Gastrocnemius medialis (tissue), 4 donors: ENCODE measurements at places on chromosomes 12 and 14. TPM values are rescaled to one million over a fixed set of nuclear protein-coding genes. Genes with fewer than 3 reads are reported as not detected.

- H3K27me3 ChIP-seq = no peaks in the 10 kb centered on the region
- H3K4me3 ChIP-seq = no peak overlapping the region
- DNase-seq = no peak
These were observed 32.0 kb upstream of the FAM181A start for GRCh38 chr14:93895023-93895604.

GRCh38 chr14:32332415-32333316 is 3.6 kb downstream of the AKAP6 start:
- DNase-seq = no peak
- H3K27ac ChIP-seq = no peak overlapping the region
- H3K4me3 ChIP-seq = no peak overlapping the region
- H3K4me1 ChIP-seq = peaks cover 8% of the 10 kb centered on the region
- no peaks in the 10 kb centered on the region for H3K36me3 ChIP-seq

DNA sequence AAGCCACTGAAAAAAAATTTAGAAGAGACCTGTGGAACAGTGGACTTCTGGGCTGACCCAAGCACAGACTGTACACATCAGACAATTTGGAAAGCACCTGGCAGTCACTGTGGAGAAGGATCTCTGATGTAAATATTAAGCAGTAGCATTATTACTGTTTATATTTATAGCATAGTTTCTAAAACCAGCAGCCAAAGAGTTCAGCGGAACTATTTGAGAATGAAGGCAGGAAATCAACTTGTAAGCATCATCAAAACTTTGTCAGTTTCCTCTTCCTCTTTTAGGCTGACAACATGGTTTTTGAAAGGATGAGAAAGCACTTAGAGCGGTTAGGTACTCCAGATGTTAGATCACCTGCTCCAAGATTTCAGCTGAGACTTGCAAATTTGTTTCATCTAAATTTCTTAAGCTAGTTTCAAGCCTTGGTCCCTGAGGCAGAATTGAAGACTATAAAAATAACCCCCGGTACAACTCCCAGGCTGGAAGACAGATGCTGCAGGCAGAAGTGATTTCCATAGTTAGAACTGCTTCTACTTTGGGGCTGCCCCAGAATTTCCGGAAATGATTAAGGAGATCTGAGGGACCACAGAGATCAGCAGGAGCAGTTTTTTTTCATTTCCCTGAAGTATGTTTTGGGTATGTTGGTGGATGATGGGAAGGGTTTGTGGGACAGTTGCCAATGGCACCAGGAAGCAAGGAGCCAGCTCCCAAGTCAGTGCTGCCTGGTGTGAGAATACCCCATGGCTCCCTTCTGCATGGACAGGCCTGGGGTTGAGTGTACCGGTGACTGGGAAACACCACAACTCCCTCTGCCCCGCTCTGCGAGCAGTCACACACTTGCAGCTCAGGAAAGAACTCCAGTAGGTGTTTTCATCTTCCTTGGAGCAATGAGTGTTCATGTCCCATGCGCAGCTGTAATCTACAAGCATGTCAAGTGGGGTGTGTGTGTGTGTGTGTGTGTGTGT is 354.5 kb downstream of the NUAK1 start:
- H3K36me3 ChIP-seq = no peaks in the 10 kb centered on the region
- H3K4me3 ChIP-seq = no peak overlapping the region
- H3K27ac ChIP-seq = no peak overlapping the region

Gene NRL
- 2.6 TPM for total RNA-seq

Gene TAS2R7
- not detected for total RNA-seq

GRCh38 chr14:55781046-55781445 is 201.0 kb downstream of the KTN1 start:
- H3K27me3 ChIP-seq = no peaks in the 10 kb centered on the region
- H3K27ac ChIP-seq = no peak overlapping the region
- DNase-seq = no peak
- H3K4me1 ChIP-seq = peaks cover 6% of the 10 kb centered on the region
- H3K36me3 ChIP-seq = no peaks in the 10 kb centered on the region

DNA sequence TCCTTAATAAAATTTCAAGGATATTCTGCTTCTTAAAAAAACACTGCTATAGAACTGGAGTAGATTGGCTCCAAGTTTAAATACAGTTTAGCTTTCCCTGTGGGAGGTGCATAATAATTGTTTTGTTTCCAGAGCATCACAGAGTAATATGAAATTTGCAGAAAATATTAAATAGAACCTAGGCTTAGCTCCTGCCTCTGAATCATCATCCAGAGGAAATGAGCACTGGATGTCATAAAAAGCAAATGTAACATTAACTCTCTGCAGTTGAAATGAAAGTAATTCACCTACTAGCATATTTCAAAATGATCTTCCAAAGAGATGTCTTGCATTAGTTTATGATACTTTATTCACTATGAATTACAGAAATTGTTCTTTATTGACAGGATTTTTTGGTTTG is 769.8 kb downstream of the C12orf50 start:
- no peaks in the 10 kb centered on the region for H3K27me3 ChIP-seq
- no peak overlapping the region for H3K4me3 ChIP-seq
- no peak overlapping the region for H3K27ac ChIP-seq
- no peaks in the 10 kb centered on the region for H3K36me3 ChIP-seq

Gene CLEC4D
- total RNA-seq = not detected
